Activated CD4-positive, alpha-beta T cell treated with anti-CD3 and anti-CD28 coated beads for 1 hour (primary cell): ENCODE measurements at places on chromosomes 1 and 21.

DNA sequence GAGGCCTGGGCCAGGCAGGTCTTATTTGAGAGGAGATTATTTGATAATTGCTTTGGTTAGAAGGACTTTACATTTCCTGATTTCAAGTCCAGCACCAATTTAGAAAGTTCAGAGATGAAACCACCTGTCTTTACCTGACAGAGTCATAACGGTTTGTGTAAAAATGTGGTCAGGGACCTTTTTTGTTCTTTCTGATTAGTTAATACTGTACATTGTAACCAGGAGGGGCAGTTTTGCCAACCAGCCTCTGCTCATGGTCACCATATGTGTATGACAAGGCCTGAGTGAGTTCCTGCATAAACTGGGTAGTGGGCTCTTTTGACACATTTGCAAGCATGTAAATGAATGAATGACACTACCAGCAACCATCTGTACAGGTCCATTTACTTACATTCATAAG lies 55.8 kb downstream of the VANGL1 start:
- no peak for DNase-seq

DNA sequence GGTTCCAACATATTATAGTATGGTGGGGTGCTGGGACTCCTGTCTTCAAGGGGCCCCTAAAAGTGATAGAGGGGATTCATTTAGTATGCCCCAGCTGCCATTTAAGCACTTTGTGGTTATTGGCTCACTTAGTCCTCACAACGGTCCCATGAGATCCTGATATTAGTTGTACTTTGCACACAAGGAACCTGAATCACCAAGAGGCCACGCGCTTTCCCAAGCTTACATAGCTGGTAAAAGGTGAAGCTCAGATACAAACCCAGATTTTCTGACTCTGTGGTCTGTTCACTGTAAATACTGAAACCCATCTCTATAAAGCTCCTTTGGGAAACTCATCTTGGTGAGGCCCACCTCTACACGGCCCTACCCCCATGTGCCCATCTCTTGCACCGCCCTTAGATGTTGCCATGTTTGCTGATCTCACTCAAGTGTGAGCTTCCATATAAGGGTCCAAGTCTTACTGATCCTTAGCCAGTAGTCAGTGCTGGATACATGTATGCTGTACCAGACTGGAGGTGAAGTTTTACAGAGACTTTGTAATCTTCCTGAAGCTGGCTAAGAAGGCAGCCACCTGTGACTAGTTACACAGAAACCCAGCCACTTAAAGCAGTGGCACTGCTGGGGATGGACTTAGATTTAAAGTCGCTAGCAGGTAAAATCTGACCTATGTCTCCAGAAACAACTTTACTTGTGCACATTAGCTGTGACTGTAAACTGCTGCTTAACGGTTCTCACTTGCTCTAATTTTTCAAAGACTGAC lies 124.4 kb upstream of the HOOK1 start:
- DNase-seq: no peak

DNA sequence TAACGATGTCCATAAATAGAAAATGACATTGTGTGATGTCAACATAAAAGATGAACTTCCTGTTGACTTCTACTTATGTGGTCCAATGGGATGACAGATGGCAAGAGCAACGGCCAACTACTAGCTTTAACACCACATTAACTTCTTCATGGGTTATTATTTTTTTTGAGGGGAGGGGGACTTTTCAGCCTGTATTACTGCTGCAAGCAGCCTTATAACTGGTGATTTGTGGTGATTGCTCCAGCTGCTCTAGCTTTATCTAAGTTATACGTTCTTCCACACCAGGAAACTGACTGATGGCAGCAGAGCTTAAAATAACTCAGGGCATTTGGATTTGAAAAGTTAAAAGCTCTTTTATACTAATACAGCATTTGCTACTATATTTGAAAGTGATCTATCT lies 228.8 kb upstream of the B3GALT2 start:
- no peak for DNase-seq

DNA sequence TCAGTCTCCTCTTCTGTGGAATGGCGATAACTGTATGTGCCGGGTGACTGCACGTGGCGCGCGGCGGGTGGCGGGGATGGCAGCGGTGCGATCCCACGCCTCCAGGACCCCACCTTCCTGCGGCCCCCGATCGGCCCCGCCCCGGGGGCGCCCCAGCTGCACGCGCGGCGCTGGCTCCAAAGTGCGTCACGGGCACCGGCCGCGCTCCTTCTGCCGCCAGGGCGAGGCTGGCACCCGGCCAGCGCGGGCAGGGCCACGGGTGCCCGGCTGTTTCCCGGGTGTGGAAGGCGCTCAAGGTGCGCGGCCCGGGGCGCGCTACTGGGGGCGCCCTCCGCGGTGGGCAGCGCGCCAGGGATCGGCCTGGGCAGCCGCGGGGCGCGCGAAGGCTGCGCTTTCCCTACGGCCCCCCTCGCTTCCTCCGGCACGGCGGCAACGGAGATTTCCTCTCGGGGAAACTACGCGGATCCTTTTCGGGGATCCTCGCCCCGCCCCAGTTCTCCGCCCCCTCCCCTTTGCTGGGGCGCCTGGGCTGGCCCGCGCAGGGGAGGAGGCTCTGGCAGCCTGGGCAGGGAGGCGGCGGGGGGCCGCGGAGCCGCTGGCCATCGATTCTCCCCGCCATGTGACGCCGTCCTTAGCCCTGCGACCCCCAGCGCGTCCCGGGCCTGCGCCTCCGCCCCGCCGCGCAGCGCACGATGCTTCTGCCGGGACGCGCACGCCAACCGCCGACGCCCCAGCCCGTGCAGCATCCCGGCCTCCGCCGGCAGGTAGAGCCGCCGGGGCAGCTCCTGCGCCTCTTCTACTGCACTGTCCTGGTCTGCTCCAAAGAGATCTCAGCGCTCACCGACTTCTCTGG lies at the start of gene EVA1C:
TSS of gene EVA1C (plus strand) at position 545 of the 853 bp plus-strand sequence. CDS start at position 693, 148 bp downstream.
- DNase-seq: peak; percentile 65

DNA sequence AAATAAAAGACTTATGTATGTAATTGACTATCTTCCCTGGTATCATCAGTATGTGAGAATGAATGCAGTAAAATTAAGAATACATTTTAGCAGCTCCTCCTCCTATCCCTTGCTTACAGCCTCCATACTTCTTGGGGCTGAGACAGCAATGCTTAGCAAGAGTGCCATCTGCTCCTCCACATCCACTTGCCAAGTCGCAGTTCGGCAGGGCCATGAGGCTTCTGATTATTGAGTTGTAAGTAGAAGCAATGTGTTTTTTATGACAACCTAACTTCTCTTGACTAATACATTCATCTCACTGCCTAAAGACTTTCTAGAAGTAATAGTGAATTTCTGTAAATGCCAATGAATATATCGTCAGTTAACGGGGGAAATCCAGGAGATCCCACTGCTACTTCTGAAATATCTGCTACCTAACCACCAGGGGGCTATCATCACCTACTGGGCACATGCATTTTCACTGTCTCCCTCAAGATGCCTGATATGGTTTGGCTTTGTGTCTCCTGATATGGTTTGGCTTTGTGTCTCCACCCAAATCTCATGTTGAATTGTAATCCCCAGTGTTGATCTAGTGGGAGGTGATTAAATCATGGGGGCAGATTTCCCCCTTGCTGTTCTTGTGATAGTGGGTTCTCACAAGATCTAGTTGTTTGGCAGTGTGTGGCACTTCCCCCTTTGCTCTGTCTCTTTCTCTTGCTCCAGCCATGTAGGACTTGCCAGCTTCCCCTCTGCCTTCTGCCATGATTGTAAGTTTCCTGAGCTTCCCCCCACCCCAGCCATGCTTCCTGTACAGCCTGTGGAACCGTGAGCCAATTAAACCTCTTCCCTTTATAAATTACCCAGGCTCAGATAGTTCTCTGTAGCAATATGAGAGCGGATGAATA lies 59.6 kb downstream of the EXTL2 start:
- DNase-seq: no peak

DNA sequence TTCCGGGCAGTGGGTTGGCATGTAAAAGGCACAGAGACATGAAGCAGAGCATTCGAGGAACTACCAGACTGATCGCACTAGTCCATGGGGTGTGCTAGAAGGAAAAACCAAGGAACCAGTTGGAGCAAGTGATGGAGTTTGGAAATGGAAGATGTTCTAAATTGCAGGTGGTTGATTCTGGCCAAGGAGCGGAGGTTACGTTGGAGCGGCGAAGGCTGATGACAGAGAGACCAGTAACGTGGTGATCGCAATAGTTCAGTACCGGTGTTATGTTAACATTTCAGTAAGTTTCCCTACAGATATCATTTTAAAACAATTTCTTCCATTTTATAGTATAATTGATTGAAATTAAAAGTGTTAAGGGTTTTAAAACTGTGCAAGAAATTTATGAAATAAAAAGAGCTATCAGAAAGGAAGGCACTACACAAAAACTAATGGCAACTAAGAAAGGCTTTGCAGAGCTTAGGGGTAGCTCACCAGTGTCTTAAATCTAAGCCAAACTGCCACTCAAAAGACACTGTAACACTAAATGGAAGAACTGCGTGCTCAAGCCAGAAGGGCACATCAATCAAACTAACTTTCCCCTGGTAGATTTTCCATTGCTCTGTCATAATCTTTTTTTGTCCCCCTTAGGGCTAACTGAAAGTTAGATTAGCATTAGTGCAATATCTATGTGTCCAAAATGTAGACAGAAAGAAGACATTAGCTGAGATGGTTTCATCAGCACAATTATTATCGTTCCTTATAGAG lies 11.3 kb upstream of the HEATR1 start:
- no peak for DNase-seq

- no peak for DNase-seq
These were observed 49.4 kb downstream of the SYDE2 start for GRCh38 chr1:85151446-85151845.

- DNase-seq: peak; percentile 42
These were observed 38.2 kb upstream of the WASF2 start for GRCh38 chr1:27527890-27528817.

DNA sequence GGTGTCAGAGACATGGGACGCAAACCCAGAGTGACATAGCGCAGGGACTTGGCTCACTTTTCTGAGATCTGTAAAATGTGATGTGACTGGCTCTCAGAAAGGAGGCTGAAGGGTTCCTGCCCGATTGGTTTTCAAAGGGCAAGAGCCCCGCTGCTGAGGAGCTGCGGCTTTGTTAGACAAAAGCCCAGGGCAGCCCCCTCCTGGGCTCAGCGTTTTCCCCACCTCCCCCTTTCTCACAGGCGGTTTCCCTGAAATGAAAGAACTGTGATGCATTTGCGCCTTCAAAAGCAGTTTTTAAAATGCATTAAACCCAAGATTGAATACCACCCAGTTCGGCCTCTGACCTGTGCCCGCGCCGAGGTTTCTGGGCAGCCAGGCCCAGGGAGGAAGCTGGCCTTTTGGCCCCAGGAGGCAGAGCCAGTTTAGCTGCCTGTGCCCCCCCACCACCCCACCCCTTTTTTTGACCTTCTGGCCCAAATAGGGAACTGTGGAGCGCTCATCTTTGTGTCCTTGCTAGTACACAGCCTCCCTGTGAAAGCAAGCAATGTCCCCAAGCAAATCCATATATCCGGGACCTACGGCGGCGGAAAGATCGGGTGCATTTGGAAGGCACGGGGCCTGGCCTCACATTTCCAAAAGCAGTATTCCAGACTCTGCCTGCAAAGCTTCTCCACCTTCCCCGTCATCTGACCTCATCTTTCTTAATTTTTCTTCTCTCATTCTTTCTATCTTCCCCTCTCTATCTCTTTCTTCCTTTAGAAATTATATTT lies 28.6 kb downstream of the CD247 start:
- DNase-seq: no peak

- DNase-seq: no peak
These were observed 5.5 kb downstream of the SLFNL1 start for GRCh38 chr1:41015897-41016470.

DNA sequence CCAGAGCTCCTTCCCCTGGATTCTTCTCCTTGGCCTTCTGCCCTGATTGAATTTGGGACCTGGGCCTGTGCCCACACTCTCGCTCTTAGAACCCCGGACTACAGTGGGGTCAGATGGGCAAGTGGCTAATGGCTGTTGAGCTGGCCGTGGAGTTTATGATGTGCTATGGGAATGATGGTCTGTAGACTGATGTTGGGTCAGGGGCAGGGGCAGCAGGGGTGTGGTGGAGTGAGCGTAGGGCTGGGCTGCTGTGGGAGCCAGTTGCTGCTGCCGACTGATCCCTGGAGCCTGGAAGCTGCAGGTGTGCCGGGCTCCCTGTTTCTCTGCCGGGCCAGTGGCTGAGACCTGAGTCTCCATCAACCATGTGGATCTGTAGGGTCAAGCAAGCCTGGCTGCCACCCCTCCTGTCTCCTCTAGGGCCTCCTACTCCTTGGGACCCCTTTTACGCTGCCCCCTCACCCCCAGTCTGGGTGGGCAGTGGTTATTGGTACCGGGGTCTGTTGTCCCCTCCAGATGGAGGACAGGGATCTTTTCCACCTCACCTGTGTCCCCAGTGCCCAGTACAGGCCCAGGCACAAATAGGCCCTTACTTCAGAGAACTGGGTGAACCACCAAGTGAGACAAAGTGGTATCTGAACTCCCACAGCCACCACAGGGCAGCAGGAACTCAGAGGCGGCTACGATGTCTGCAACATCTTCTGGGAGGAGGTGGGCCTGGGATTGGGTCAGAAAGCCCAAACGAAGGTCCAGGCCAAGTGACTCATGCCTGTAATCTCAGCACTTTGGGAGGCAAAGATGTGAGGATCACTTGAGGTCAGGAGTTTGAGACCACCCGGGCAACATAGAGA lies 5.1 kb downstream of the PODN start:
- DNase-seq: peak; percentile 5

DNA sequence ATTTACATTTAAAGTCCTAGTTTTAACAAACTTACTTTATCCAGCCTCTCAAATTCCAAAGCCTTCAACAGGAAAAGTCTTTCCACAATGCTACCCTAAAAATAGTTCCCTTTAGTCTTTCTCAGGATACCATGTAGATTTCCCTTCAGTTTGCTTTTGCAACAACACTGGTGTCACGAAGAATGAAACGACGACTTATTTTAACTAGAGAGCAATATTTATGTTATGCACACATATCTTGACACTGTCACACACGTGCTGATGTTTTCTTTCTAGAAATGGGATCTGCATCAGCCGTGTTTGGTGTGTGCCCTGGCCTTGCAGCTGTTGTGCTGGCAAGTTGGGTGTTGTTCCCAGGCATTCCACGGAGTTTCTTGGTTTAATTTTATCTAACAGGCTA lies 75.5 kb downstream of the SIPA1L2 start:
- DNase-seq: no peak

- DNase-seq: peak; percentile 75
These were observed at the start of gene UROD for GRCh38 chr1:45011837-45012638. TSS of gene UROD (plus strand) at chr1:45012254. CDS start at chr1:45012266, 12 bp downstream.

GRCh38 chr21:31262728-31263127 lies 81.3 kb downstream of the TIAM1 start:
- no peak for DNase-seq

DNA sequence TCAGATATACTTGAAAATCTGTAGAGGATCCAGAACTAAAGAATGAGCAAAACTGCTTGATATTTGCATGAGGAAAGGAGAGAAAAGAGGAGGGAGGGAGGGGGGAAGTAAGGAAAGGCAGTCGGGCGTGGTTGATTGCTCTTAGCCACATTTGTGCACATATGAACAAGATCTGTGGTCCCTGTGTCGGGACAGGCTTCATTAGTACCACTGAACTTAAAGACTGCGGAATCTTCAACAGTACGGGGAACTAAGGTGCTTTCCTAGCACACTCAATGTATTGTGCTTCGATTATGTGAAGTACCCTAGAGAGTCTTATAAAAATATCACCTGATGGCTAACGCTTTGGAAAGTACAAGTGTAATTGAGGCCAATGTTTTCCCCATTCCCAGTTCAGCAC lies 59.9 kb downstream of the ZBTB18 start:
- DNase-seq: no peak
